Stimulated activated CD8-positive, alpha-beta memory T cell treated with anti-CD3 and anti-CD28 coated beads, Interleukin-7, amount 100 ng/mL, for 1 hour (primary cell): ENCODE measurements at places on chromosomes 3 and 15.

DNA sequence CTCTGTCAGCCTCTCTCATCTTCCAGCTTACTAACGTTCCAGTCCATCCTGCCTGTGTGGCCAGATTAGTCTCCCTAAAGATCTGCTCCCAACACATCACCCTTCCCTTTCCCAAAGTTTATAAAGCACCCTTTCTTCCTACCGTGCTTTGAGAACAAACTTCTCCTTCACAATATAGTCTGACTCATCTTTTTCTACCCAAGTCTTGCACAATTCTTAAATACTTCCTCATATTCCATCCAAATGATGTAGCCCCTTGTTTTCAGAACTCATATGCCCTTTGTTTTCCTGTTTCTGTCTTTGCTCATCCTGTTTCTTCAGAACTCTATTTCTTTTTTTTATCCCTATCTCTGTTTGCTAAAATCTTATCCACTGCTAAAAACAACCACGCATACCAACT lies 326.8 kb downstream of the MFSD1 start:
- no peak for DNase-seq

DNA sequence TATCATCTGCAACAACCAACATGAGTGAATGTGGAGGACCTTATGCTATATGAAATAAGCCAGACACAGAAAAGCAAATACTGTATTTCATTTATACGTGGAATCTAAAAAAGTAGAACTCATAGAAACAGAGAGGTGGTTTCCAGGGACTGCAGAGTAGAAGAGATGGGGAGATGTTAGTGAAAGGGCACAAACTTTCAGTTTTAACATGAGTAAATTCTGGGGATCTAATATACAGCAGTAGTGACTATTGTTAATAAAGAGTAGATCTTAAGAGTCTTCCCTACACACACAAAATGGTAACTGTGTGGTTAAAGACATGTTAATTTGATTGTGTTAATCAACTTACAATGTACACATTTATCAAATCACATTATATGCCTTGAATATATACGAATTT lies 20.9 kb upstream of the MELTF start:
- DNase-seq: no peak

DNA sequence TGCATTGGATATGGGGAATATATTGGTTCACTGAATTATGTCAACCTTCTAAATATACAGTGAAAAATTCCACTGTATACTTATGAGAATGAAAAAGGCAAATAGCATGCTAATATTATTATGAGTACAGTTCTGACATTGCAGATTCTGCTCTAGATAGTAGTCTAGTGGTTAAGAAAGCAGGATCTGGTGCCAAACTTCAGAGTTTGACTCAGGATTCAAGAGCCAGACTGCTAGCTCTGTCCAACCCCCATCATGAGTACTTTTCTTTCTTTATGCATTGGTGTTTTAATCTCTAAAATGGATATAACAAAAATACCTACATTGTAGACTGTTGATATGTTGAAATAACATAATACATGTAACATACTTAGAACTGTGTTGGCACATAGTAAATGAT lies 57.3 kb upstream of the PLSCR4 start:
- DNase-seq: no peak

DNA sequence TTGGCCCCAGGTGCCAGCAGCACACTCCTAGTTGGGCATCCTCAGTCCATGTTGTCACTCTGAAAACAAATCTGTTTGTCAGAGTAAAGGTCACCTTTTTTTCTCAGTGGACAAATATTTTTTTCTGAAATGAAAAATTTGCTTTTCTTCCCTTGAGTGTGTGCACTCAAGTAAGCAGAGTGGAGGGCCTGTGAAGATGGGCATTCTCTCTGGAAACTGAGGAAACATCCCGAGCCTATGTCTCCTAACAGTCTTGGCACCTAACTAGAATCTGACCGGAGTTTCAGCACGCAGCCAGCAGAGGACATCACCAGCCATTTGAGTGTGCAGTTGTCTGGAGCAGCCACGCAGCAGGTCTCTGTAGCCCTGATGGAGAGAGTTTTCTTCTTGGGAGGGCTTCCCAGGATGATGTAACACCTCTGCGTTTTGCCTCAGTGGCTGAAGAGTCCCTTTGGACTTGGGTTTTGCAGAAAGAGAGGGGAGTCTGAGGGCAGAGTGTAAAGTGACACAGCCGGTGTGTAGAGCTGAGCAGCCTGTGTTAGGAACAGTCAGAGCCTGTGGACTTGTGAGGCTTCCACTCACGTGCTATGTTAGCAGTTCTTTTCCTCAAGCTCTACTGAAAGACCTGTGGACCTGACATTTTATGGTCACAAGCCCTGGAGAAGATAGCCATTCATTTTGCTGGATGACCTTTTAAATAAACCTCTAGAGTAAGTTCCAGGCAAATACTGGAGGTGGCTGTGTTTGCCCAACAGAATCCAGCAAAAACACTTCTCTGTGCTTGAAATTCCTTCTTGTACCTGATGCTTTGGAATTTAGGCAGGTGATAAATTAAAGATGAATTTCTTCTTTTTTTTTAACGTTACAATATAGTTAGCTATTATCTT lies 51.6 kb downstream of the ABHD2 start:
- no peak for DNase-seq

GRCh38 chr3:190494907-190495306 lies 19.0 kb upstream of the IL1RAP start:
- no peak for DNase-seq

DNA sequence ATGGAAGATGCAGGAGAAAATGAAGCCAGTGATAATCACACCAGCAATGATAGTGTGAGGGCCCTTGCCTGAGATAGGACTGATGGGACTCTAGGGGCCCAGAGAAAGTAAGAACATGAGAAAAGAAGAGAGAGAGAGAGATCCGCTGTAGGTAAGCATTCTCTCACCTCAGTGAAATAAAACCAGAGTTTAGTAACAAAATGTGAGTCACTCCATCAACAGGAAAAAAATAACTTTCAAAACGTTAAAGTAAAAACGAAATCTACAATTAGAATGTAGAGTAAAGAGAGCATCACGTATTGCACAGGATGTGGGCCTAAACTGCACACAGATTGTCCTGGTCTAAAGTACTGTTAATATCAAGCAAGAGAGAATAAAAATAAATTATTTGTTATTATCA lies 6.8 kb upstream of the PRSS50 start:
- DNase-seq: no peak

- DNase-seq: no peak
Measured at GRCh38 chr15:66882251-66883020, 180.4 kb downstream of the SMAD6 start.
